Cardiac septum (tissue), 1 donor: ENCODE measurements at places on chromosomes 16 and 17. TPM values are rescaled to one million over a fixed set of nuclear protein-coding genes. Genes with fewer than 3 reads are reported as not detected.

The NPIPA2 gene
- 4.5 TPM for total RNA-seq

The KRT12 gene
- not detected for total RNA-seq

The GTF3C1 gene
- total RNA-seq: 66.3 TPM

The MARCHF10 gene
- total RNA-seq: not detected

The CD300LB gene
- not detected for total RNA-seq

The HSPB9 gene
- not detected for total RNA-seq

The RAB11FIP4 gene
- total RNA-seq: 4.9 TPM

The NUDT7 gene
- 46.8 TPM for total RNA-seq

The HS3ST3B1 gene
- total RNA-seq: 2.6 TPM

The NPIPA7 gene
- 5.5 TPM for total RNA-seq

The MAPK8IP3 gene
- total RNA-seq: 71.4 TPM

The QRICH2 gene
- total RNA-seq: 1.8 TPM

The WNK4 gene
- not detected for total RNA-seq

The KCNH6 gene
- total RNA-seq: not detected

The CCDC92B gene
- 0.13 TPM for total RNA-seq

The CYGB gene
- total RNA-seq: 17.6 TPM

The PRSS33 gene
- not detected for total RNA-seq

The SLC5A11 gene
- not detected for total RNA-seq

The RCVRN gene
- total RNA-seq: 0.70 TPM

The LRRC75A gene
- 1.4 TPM for total RNA-seq

The PPM1E gene
- 1.1 TPM for total RNA-seq
